A549 treated with GW870086 at 1 μM for 4 hours (cell line): ENCODE measurements at places on chromosomes 6 and 20. TPM values are rescaled to one million over a fixed set of nuclear protein-coding genes. Genes with fewer than 3 reads are reported as not detected.

FOXA2 gene
- 12.4 to 19.1 TPM (median 17.8 TPM) in 5 replicates for total RNA-seq

EFCAB8 gene
- not detected in 5 replicates for total RNA-seq

NKX2-2 gene
- not detected in 5 replicates for total RNA-seq

PRSS35 gene
- 0.07 to 0.15 TPM (median 0.09 TPM) in 4 of 5 replicates, not detected in the other for total RNA-seq

IL17A gene
- not detected in 5 replicates for total RNA-seq

GCNT2 gene
- total RNA-seq, result 5.6 to 7.5 TPM (median 6.3 TPM) in 5 replicates

MC3R gene
- total RNA-seq, result not detected in 5 replicates

ZNF334 gene
- not detected in 5 replicates for total RNA-seq

TINAG gene
- not detected in 5 replicates for total RNA-seq

CDSN gene
- not detected in 5 replicates for total RNA-seq

BNIP5 gene
- total RNA-seq, result 0.06 TPM in 1 of 5 replicates, not detected in the others

SLC26A8 gene
- total RNA-seq, result not detected in 5 replicates

CCN6 gene
- not detected in 5 replicates for total RNA-seq

SNAP91 gene
- 0.10 to 0.30 TPM (median 0.20 TPM) in 4 of 5 replicates, not detected in the other for total RNA-seq

ZNF391 gene
- 0.21 to 0.32 TPM (median 0.25 TPM) in 5 replicates for total RNA-seq

PPIL6 gene
- 1.9 to 3.9 TPM (median 2.6 TPM) in 5 replicates for total RNA-seq

MMP24 gene
- total RNA-seq, result 23.8 to 34.6 TPM (median 31.0 TPM) in 5 replicates

MEI4 gene
- not detected in 5 replicates for total RNA-seq

CLVS2 gene
- 0.07 to 0.32 TPM (median 0.15 TPM) in 5 replicates for total RNA-seq

TMEM151B gene
- total RNA-seq, result 0.06 to 0.08 TPM (median 0.07 TPM) in 4 of 5 replicates, not detected in the other

PPP1R3G gene
- total RNA-seq, result 1.6 to 2.4 TPM (median 2.0 TPM) in 5 replicates
